ENCODE measurements at places on chromosomes 7 and 10.

- DNase-seq, result no peak
Measured at GRCh38 chr7:70681469-70682350, 450.2 kb upstream of the GALNT17 start.

DNA sequence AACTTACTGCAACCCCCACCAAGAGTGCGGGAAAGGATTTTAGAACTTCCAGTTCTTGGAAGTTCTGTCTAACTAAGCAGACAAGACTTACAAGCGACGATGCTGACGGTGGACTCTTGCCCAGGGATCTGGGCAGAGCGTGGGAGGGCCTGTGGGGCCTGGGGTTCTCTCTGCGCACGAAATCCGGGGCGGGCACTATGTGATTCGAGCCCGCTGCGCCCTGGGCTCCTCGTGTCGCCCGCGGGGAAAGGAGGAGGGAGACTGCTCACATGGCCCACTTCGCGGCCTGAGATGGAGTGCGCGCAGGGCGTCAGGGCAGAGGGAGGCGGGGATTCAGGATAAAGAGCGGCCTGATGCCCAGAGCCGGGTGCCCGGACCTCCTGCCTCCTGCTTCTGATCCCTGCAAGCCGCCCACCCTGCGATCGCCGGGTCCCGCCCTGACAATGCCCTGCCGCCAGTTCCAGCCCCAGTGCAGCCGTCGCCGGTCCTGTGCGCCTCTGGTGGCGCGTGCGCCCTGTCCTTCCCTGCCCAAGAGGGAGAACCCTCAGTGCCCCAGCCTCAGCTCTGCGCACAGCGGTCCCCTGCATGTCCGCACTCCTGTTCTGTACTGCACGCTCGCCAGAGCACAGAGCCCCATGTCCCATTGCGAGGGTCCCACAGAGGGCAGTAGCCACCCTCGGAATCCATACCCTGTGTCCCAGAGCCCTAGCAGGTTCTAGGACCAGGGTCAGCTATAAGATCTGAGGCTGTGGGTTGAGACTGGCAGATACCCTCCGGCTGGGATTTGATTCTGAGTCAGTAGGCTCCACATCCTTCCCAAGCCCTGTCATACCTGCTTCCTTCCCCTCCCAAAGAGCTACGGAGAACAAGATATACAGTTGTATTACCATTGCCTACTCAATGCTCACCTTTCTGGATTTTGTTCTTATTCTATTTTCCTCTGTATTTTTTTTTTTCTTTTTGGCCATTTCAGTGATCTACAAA, 99.4 kb upstream of the TMEM106B start:
- no peak for DNase-seq

- DNase-seq, result no peak
Measured at GRCh38 chr7:71486856-71487628, 355.1 kb downstream of the GALNT17 start.

DNA sequence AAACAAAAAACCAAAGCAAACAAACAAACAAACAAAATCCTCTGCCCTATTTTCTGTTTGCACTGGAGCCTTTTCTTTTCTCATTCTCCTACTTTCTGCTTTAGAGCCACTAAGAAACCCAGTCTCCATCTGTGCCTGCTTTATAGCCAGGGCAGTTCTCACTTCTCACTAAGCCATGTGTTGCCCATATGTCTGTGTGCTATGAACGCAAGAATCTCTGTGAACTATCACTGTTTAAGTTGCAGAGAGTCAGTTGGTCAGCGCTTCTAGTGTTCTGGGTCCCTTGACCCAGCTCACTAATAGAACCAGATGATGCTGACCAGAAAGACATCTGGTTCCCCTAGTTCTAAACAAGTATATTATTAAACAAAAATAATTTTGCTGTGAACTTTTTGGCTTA, 81.4 kb downstream of the FAM185A start:
- no peak for DNase-seq

DNA sequence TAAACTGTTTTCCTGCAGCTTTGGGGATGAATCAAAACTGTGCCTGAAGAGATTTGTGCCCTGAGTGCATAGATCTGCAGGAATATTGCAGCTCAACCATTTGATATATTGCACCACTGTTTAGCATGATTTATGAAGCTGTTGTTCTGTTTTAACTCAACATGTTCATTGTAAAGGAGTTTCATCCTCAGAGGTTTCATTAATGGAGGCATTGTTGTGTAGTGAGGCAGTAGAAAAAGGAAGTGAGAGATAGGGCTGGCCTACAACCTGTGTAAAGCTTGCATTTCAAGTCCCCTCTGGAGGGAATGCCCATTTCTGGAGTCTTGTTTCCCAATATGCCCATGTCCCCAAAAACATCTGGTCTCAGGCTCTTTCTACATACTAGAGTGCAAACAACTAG, 67.5 kb downstream of the DNAJC12 start:
- no peak for DNase-seq

GRCh38 chr10:123997486-123998196, 95.8 kb downstream of the CHST15 start:
- no peak for DNase-seq

- DNase-seq, result no peak
Measured at GRCh38 chr10:3850999-3851937, 66.3 kb upstream of the KLF6 start.

- DNase-seq, result no peak
Measured at GRCh38 chr7:136339464-136339863, 362.3 kb upstream of the MTPN start.

DNA sequence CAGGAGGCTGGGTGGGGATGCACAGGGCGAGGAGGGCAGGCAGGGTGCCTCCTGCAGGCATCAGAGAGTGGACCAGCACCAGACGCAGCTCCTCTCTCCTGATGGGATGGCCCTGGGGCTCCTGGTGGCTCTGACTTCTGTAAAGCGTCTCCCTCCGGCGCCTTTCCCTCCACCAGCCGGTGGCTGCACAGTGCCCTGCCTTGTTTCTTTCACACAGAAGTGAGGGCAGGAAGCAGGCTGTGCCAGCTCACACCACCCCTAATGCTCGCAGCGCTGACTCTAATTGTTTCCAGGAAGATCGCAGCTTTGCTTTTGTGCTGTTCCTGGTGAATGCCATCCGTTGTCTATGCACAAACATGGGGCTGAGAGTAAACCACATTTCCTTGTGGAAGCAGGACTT, 152.3 kb upstream of the LANCL2 start:
- no peak for DNase-seq

- no peak for DNase-seq
Measured at GRCh38 chr10:81953420-81953819, 78.4 kb downstream of the NRG3 start.

DNA sequence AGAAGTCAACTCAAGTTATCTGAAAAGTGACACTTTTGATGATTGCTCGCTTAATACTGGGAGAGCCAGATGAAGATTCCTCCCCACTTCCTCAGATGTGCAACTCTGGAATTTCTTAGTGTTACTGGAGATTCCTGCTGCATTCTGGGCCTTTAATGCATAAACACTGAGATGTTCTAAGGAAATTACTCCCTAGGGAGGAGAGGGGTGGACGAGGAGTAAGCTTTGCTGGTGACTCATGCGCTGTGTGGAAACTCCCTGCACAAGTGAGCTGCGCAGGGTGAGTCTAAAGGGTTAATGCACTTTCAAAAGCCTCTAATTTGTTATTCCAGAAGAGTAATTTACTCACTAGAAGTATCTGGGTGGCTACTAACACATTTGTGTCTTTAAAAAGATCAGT, 46.3 kb downstream of the EGFR start:
- DNase-seq, result no peak

DNA sequence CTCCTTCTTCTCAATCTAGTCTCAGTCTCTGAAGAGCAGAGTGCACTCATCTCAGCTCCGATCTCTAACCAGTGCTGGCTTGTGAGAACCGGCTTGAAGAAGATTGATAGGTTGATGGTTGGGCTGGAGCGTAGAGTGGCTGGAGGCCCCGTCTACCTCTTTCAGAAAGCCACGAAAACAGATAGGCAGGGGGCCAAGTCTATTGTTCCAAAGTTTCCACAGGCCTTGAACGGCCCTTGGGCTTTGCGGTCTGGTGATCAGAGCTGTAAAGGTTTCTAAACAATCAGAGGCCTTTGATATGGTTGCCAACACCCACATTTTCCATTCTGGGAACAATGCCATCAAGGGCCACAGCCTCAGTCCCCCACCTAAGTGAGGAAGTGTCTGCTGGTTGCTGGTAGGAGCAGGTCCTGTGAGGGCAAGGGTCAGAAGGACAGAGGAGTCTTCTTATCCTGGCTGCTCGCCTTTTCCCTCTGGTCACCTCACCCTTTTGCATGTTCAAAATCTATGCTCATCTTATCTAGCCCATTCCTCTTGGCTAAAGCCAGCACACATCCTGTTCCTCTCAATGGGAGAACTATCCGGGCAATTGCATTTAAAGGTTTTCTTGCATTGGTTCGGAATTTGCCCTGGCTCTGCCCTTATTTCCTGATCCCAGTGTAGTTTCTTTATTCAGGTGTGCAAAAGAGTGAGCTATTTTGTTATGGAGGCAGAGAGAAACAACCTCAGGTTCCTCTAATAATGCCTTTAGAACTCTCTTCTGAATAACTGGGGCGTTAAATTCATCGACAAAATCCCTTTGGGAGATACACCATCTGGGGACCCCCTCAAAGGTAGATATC, 70.3 kb upstream of the KMT2E start:
- DNase-seq, result peak; percentile 49

- no peak for DNase-seq
Measured at GRCh38 chr10:124740369-124741280, 3.6 kb downstream of the FAM53B start.

GRCh38 chr7:130957137-130957513, 223.1 kb upstream of the KLF14 start:
- no peak for DNase-seq

DNA sequence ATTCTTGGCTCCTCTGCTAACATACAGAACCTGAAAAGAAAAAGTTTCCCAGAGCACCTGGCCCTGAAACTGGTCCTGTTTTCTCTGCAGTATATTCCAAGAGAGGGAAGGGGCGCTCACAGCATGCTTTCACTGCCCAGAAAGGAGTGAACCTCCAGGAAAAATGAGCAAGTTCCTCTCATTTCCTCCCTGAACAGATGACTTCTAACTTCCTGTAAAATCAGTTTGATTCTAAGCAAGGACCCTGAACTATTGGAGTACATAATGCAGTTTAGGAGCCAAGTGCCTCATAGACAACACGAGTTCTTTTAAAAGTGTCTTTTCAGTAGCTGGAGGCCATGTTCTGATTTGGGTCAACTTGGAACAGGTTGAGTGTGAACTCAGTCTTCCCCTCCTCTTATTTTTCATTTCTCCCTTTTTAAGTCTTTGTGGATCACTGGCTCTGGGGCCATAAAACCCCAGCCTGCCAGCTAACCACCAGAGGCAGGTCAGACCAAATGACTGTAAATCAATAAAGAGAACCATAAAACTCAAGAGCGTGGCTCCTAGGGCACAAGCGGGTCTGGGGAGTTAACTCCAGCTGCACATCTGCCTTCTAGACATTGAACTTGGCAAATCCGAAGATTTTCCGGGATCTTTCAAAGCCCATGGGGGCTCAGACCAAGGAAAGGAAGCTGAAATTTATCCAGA, 5.9 kb upstream of the LRRC18 start:
- no peak for DNase-seq

DNA sequence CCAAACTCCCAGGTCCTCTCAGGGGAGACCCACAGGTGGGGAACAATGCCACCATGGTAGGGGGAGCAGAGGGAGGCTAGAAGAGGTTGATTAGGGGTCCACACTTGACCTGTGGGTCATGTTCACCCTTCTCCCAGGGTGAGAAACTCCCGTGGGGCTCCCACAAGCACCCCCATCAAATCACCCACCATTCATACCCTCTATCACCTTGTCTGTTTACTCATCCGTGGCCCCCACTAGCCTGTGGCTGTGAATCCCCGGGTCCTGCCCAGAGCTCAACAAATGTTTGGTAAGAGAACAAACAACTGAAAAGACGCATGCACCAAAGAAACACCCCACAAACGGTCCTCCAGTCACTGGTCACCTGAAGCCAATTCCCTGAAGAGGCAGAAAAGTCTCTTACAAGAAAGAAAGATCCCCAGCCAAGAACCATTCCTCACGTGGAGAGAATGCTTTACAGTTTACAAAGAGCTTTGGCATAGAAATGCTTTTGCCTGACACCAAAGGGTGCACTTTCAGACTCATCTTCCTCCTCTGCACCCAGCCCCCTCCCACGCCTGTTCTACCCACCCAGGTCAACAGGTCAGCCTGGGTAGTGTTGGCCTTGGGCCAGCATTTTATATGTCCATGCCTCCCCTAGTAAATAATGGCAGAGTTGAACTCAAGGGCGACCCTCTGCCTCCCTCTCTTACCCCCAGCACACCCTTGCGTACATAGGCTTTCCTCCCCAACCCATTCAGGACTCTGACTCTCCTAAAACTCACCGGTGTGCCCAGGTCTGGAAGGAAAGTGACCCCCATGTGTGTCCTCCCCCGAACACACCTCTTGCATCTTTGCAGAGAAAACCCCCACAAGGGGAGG, 1.9 kb downstream of the ZCCHC24 start:
- no peak for DNase-seq

DNA sequence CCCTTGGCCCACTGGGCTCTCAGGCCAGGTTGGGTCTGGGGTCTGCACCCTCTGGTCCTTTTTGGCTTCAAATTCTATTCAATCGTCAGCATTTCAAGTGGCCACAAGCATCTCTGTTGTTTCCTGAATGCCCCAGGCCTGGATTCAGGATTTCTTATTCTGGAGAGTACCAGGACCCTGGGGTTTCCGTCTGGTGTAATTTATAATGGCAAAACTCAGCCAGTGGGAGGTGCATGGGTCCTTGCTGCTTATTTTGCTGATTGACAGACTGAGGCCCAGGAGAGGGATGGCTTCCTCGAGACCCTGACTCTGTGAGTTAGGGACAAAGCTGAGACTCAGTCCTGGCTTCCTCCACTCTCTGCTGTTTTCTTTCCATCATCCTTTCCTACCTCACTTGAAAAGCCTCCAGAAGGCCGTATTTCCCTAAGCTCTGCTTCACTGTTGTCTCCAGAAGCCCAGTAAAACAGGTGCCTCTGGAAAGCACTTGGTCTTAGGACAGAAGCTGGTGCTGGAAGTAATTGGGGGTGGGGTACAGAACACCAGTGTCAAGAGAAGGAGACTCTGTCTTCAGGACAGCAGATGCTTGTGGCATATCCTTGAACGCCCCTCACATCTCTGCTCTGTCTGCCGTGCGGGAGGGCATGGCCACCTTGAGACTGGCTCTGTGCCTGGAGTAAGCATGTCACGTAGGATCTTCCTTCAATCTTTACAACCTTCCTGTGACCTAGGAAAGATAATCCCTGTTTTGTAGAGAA, 39.4 kb upstream of the SH2D4B start:
- no peak for DNase-seq

GRCh38 chr7:80450621-80451308, 61.1 kb downstream of the GNAT3 start:
- no peak for DNase-seq

- no peak for DNase-seq
Measured at GRCh38 chr7:45367026-45367425, 207.1 kb upstream of the ADCY1 start.

- no peak for DNase-seq
Measured at GRCh38 chr10:124450012-124450782, at the start of gene NKX1-2. Gene NKX1-2 (minus strand): TSS chr10:124450035. CDS start chr10:124449943, 92 bp downstream.

Data from activated CD8-positive, alpha-beta memory T cell treated with anti-CD3 and anti-CD28 coated beads for 4 hours (primary cell).